ENCODE measurements at places on chromosomes 11 and 22.

DNA sequence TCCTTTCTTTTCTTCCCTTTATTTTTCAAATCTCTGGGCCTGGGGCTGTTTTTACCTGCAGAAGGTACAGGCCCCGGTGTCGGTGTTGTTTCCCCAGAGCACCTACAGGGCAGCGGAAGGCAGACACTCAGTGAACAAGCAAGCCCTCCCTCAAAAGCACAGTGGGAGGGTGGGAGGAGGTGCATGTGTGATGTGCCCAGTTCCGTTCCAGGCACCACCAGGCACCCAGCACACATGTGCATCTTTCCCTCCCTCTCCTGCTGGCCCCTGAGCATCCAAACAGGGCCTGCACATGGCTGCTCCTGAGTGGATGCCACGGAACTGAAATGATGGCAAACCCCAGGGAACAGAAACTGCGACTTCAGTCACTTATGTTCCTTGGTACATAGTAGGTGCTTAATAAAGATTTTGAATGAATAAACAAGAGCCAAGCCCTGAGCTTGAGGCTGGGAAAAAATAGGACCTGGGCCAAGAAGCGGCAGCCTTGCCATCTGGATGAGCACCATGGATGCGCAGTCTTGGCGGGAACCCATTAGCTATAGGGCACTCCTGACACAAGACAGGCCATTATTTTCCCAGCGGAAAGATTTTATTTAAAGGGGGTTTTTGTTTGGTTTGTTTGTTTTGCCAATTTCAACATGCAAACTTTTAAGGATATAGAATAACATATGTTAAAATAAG is 47.8 kb downstream of the ARRB1 start:
- no peak for DNase-seq

- no peak for DNase-seq
Observed at GRCh38 chr22:49499433-49500075, 328.1 kb downstream of the BRD1 start.

GRCh38 chr22:42270176-42270509 is 310 bp downstream of the TCF20 start:
- no peak for DNase-seq

DNA sequence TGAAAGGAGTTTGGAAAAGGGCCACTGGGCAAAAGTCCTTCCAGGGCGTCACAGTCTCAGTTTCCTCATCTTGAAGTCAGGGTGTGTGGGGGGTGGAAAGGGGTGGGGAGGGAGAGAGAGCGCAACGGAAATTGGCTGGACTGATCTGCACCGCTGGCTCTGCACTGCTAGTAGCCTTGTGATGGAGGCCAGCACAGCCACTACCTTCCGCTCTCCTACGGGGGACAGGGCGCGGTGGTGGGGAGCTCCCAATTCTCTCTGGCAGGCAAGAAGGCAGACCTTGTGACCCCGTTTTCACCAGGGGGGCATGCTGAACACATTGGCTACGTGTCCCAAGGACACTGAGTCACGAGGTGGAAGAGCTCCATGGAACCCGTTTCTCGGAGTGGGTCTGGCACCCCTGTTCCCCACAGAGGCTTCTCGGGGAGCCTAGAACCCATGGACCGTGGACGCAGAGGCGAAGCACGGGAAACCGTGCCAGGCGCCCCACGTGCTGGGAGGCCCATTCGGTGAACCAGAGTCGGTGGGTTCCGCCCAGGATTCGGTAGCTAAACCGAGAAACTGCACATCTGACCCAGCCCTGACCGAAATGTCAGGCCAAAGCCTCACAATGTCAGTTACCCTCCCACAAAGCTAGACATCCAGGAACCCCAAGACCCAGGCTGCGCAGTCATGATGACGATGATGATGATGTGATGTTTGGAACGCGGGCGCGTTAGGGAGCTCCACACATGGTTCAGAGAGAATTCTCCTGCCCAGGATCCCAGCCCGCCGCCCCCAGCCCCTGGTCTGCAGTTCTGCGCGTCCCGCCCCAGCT is 28.3 kb upstream of the WNT11 start:
- DNase-seq = no peak

- no peak for DNase-seq
Observed at GRCh38 chr11:13440100-13440855, 22.7 kb downstream of the BTBD10 start.

DNA sequence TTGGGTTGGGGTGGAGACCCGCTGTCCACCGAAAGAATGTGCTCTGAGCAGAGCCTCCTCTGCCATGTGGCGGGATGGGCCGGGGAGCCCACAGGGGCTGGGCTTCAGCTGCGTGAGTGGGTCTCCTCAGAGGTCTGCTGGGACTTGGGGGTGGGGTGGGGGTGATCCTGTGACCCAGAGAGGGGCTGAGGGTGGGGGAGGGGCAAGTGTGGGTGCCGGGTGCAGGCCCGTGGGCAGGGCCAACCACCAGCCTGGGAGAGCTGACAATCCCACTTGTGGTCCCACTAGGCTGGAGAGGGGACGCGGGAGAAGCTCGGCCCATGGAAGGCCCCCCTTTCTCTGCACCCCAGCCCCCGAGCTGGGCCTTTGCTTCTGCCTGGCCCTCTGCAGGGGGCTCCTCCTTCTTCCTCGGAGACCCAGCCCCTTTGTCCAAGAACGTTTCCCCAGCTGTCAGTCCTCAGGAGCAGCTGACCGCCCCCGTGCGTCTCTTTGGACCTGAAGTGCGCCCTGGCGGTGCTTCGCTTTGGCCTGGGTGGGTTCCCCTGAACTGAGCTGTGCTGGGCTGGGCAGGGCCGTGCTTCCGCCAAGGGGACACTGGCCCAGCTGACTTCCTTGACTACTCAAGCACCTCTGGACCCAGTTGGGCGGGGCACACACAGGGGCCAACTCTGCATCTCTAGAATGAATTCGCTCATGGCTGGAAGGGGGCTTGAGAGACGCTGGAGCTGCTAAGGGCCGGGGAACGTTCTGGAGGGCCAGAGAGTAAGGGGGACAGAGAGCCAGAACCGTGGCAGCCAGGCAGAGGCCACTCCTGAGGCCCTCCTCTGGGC is 30.2 kb downstream of the OSBPL5 start:
- DNase-seq = no peak

DNA sequence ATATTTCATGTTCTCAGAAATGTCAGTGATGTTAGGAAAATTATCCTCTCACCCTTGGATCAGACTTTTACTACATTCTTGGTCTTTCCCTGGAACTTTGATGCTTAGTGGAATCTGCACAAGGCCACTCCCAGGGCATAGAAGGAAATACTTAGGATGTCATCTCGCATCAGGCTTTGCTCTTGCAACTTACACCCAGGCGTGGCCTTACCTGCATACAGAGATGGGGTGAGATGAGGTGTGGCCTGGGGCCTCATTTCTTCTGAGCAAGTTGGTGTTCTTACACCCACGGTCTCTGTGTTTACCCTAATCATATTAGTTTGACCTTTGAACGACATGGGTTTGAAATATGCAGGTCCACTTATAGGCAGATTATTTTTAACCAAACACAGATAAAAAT is 19.0 kb upstream of the OR52K2 start:
- no peak for DNase-seq

DNA sequence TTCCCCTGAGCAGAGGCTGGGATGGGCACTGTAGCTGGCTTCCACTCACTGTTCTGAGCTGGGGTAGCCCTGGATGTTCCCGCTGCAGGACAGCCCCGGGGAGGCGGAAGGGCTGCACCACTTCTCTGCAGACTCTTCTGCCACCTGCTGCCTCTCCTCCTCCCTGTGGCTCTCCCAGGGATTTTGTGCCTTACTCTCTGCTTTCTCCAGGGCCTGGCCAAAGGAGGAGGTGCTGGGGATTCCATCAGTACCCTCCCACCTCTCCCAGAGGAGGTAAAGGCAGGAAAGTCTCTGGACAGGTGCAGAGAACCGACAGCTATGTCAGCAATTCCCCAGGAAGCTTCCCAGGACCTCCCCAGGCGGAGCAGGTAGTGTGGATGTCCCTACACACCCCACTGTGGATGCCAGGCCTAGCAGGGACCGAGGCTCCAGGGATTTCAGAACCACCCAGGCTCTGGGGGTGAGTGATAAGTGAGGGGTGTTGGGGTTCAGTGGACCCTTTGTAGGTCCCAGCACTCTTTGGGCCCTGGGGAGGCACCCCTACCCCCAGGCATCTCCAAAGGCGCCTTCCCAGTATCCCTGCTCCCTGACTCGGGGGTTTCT is 11.3 kb downstream of the DUSP8 start:
- no peak for DNase-seq

- peak; percentile 32 for DNase-seq
Observed at GRCh38 chr22:31753005-31753633, 700 bp upstream of the DEPDC5 start.

GRCh38 chr11:64224891-64225607 is 937 bp downstream of the TRPT1 start:
- no peak for DNase-seq

DNA sequence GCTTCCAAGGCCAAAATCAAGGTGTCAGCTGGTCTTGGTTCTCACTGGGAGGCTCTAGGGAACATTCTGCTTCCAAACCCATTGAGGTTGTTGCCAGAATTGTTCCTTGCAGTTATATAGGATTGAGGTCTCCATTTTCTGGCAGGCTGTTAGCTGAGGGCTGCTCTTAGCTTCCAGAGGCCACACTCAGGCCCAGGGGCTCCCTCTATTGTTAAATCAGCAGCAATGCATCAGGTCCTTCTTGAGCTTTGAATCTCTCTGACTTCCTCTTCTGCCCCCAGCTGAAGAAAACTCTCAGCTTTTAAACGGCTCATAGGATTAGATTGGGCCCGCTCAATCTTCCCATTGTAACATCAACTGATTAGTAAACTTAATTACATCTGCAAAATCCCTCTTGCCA is 39.3 kb upstream of the BSX start:
- peak; percentile 38 for DNase-seq

GRCh38 chr11:65279741-65280440 is 18.1 kb downstream of the POLA2 start:
- peak; percentile 70 for DNase-seq

DNA sequence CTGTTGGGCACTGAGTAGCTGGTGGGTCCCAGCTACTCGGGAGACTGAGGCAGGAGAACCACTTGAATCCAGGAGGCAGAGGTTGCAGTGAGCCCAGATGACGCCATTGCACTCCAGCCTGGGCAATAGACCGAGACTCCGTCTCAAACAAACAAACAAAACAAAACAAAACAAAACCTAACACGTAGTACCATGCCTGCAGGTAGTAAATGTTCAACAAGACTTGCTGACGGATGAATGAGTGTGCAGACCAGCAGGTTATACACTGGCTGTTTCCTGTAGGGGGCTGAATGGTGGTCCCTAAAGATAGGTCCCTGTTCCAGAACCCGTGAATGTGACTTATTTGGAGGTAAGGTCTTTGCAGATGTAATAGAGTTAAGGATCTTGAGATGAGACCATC is 12.8 kb upstream of the MRGPRD start:
- DNase-seq = no peak

DNA sequence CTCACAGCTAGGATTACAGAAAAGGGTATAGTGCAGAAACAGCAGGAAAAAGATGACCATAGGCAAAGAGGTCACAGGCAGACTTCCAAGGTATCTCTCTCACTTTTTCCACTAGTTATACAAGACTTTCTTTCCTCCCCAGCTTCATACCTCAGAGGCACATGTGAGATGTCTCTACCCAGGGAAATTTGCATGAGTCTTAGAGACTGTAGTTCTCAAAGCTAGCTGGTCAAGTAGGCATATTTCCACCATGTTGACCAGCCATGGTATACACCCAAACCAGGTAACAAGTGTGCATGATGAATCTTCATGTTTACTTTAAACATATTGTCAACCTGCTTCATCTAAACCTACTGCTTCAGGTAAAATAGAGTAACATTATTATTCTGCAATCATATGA is 27.9 kb downstream of the PRMT3 start:
- no peak for DNase-seq

DNA sequence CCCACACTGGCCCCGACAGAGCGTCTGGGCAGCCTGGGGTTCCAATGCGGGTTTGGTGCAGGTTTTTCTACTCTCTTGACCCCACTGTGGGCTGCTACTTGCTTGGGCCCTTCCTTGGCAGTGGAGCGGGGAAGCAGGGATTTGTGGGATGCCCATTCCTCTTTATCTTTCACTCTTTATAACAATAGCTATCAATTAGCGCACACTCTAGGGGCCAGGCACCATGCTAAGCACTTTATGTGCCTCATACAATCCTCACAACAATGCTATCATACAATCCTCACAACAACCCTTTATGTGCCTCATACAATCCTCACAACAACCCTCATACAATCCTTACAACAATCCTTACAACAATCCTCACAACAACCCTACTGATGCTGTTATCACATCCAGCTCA is 12.7 kb downstream of the ACCS start:
- DNase-seq = no peak

DNA sequence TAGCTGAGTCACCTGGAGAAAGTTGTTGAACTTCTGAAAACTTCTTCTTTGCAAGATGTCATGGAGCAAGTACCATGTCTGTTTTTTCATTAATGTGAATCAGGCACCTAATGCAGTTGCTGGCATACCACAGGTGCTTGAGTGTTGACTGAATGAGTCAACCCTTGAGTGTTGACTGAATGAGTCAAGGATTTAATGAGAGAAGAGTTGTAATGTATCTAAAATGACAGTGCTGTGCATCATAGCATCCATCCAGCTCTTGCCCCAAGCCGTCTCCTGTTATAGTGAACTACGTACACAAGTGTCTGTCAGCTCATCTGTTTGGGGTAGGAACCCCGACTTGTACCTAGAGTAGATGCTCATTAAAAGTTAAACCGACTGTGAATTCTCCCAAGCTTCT is 93.1 kb downstream of the CWC15 start:
- no peak for DNase-seq

DNA sequence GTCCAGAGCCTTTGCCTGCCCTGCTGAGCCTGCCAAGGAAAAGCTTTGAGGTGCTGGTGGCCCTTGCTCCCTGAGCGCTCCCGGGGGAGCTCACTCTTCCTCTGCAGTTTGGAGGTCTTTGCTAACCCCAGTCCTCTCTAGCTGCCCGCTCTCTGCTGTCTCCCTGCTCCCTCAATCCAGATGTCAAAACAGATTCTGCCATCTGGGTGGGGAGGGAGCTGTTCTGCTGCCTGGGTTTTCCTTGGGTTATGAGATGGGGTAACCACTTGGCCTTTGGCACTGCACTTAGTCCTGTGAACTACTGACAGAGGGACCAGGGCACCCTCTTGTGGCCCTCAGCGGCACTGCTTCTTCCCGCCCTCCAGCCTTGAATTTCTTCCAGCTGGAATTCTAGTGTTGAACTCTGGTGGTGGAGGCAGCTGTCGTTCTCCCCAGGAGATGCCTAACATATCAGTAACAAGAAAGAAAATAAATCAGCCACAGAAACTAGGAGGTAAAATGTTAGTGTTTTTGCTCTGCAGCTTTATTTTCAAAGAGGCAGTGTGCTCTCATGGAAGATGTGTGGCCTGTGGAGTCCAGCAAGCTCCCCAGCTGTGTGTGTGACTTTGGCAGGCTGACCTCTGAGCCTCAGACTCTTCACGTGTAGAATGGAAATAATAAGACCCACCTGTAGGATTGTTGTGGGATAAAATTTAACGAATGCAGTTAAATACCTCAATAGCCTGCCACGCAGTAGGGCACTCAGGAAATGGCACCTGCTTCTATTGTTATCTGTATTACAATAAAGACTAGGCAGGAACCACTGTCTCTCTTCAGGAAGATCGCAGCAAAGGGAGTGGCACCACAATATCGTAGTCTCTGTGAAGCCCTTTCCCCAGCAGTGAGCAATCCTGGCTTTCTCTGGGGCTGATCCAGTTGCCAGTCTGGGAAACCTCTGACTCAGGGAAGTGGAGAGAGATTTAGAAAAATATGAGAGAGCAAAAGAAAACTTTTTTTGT is 23.4 kb downstream of the ARFGAP2 start:
- DNase-seq = peak; percentile 79

GRCh38 chr22:32932176-32932575 is 126.0 kb downstream of the SYN3 start:
- no peak for DNase-seq

All from stimulated activated CD8-positive, alpha-beta memory T cell treated with anti-CD3 and anti-CD28 coated beads, Interleukin-4, amount 100 ng/mL, for 48 hours (primary cell).